Activated CD8-positive, alpha-beta memory T cell treated with anti-CD3 and anti-CD28 coated beads for 1 hour (primary cell): ENCODE measurements at places on chromosomes 1 and 21.

- no peak for DNase-seq
These were observed 600 bp downstream of the CLK2 start for GRCh38 chr1:155272466-155273342.

GRCh38 chr1:246153796-246154212, 353.3 kb downstream of the SMYD3 start:
- no peak for DNase-seq

- DNase-seq, result no peak
These were observed 150.8 kb downstream of the MAST2 start for GRCh38 chr1:45953934-45954847.

GRCh38 chr1:53945183-53945432, 391 bp downstream of the IFT25 start:
- DNase-seq, result no peak

- no peak for DNase-seq
These were observed 21.0 kb upstream of the ATP13A2 start for GRCh38 chr1:17032741-17033140.

- DNase-seq, result no peak
These were observed 8.8 kb downstream of the UBL4B start for GRCh38 chr1:110120960-110121561.

- DNase-seq, result no peak
These were observed 272.6 kb upstream of the FMN2 start for GRCh38 chr1:239819096-239819495.

DNA sequence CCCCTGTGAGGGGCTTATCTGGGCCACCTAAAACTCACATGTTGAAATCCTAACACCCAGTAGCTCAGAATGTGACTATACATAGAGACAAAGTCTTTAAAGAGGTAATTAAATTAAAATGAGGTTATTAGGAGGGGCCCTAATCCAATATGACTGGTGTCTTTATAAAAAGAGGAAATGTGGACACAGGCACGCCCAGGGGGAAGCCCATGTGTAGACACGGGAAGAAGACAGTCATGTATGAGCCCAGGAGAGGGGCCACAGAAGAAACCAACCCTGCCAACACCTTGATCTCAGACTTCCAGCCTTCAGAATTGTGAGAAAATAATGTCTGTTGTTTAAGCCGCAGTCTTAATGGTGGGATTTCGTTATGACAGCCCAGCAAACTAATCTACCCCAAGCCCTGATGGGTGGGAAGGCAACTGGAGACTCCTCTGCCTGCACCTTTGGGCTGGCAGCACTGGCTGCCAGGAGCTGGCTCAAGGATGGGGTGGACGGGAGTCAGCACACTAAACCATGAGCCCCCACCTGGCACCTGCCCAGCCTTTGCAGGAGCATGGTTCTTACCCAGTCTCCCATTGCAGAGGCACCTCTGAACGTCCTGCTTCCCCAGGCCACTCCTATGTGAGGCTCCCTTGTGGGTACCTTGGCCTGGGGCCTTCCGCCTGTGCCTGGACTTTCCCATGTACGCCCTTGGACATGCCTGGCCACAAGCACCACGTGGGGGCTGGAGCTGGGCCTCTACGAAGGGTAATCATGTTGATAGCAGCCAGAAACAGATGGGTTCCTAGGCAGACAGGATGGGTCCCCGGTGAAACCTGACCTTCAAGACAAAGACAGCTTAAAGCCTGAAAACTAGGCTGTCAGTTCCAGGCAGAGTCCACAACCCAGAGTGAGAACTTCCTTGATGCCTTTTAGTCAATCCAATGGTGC, 57.1 kb upstream of the DMRTB1 start:
- DNase-seq, result no peak

DNA sequence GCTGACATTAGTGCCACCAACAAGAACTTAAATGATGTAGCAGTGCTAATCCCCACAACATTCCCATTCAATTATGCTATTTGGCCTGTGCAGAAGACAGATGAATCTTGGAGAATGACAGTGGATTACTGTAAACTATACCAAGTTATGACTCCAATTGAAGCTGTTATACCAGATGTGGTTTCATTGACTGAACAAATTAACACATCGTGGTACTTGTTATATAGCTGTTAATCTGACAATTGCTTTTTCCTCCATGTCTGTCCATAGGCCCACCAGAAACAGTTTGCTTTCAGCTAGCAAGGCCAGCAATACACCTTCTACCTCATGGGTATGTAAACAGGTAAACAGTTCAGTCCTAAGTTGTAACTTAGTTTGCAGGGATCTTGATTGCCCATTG, 101.1 kb downstream of the S1PR1 start:
- no peak for DNase-seq

GRCh38 chr1:163357378-163357777, 35.6 kb downstream of the NUF2 start:
- DNase-seq, result no peak

- no peak for DNase-seq
These were observed 213.5 kb upstream of the PTGFR start for GRCh38 chr1:78277253-78277652.

DNA sequence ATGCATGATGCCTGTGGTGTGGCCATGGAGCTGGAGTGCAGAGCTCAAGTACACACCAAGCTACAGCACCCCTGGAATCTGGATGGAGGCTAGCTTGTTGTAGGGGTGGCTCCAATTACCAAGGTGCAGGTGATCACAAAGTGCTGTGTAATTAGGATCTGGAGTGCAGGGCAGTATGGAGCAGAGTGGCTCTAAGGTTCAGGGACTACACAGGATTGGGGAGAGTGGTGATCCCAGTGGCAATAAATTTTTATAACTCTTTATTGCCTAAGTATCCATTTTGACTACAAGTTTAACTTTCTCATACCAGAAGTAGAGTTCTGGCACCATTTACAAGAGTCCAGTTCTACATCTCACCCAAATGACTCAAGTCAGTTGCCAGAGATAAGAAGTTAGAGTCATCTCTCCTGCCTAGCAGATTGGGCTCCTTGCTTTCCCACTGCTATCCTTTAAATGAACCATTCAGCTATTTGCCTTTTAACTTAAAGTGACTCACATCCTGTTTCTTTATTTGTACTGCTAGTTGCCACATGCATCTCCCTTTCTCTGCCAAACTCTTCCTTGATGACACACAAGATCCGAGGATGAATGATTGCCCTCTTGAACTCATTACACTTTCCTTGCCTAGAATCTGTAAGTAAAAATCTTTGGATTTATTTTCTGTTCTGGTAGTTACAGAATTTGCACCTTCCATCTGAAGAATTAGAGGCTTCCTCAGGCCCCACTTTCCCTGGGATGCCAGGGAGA, 427.2 kb downstream of the KCNT2 start:
- DNase-seq, result no peak

DNA sequence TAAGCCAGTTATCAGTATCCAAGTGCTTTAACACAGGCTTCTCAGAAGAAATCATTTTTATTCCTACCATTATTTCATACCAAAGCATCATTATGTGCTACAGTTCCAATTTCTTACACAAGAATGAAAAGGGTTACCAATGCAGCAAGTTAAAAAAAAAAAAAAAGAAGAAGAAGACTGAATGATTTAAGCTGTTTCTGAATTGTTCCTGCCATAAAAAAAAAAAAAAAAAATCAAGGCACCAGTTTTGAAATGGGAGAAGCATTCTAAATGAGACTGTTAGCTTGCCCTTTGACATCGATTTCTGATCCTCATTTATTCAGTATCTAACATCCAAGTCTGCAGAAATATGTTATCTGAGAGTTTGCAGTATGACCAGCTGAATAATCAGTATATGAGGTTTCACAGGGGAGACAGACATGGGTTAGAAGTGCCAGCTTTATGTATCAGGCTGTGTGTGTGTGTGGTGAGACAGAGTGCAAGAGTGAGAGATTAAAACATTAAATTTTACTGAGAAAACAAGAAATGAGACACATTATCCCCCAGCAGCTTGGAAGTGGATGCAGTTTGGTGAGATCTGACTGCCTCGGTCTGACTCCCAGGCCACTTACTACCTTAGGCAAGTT, 105.8 kb downstream of the COLGALT2 start:
- no peak for DNase-seq

DNA sequence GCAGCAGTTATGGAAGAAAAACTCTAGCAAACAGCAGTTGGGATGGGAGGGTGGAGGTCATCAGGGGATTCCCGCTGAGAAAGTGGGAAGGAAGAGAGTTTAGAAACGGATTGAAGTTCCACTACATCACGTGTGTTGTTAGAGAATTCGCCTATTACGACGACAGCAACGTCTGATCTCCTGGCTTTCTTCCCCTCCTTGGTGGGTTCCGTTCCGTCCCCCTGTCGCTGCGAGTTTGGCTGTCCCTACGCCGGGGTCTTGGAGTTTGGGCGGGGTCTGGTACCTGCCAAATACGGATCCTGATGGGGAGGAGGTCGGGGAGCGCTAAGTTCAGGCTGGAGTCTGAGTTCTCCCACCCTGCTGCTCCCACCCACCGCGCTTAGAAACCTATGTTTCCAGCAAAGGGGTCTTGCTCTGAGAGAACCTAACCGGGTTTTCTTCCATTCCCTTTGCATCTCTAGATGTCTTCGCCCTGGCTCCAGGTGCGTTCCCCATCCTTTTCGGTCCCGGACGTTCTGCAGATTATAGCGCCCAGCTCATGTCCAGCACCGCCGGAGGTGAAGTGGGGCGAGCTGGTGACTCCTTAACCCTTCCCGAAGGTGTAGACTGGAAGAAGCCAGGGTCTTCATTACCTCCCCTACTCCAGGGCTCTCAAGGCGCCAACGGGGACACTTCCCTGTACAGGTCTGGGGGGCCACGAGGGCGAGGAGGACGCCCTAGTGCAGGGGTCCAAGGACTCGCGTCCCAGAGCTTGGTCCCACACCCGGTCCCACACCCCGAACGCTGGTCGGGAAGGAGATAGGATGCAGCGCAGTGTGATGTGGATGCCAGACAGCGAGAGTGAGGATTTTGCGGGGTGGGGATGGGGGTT, 641 bp upstream of the KCNK2 start:
- DNase-seq, result no peak

- DNase-seq, result no peak
These were observed 46.8 kb upstream of the C1orf198 start for GRCh38 chr1:230915078-230915477.

DNA sequence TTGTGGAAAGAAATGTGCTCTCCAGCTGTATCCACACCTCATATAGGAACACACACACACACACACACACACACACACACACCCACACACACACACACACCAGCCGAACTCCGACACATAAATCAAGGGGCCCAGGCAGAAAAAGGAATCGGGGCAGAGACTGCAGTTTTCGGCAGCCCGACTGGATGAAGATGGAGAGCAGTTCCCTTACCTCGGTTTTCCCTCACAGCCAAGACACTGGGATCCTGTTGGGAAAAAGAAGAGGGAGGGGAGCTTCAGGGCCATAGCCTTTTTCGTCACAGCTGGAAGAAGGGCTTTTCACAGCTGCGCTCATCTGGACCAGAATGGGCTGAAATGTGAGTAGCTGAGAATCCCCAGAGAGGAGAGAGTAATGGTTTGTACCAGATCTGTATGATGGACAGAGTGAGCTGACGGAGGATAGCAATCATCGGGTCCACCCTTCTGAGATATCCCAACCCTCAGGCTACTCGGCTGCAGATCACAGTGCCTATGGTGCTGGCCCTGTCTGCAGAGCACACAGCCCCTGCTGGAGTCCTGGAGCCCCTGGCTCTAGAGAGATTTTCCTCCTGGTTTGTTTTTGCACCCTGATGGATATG, 37.7 kb downstream of the PIK3C2B start:
- no peak for DNase-seq

- DNase-seq, result no peak
These were observed 47.6 kb upstream of the RAP1A start for GRCh38 chr1:111571987-111572386.

DNA sequence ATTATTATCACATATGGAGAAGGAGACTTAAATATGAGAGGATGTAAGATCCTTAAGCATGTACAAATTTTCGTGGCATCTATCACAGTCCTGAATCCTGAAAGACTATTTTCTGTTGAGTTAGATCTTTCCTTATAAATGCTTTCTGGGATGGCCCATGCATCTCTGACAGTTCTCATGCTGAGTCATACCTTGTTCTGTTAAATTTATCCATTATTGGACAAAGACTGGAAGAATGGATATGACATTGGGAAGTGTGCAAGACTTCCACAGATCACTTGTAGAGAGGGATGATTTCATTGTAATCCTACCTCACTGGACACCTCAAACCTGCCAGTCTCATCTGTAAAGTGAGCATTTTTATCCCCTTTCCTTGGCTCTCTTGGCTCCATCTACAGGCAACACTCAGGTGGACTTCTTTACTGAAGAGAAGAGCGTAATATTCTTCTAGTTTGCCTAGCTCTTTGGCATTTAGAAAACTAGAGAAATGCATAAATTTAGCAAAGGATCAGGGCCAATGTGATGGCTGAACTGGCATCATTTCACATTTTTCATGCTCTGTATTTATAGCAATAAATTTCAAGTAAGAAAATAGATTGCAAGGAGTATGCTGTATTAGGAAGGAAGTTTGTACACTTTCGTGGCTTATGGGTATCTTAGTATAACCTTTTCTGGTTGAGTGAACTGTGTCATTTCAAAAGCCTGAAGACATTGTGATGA, 128.2 kb downstream of the NFIA start:
- DNase-seq, result no peak

DNA sequence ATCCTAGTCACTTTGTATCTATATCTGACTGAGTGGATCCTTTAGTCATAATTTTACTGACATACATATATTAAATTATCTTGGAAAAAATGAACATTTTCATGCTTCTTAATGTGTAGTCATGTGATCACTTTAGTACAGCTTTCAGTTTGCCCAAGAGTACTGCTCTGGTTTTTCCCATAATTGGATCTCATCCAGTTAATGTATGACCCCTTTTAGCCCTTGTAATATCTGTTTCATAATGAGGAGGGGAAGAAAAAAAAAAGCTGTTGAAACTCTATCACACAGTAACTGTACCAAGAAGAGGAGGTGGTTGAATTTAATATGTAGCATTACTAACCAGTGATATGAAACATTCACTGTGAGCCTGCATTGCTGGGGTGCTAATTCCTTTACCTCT, 328.7 kb downstream of the PTPRC start:
- no peak for DNase-seq

GRCh38 chr1:22868331-22868730, 104.3 kb downstream of the LACTBL1 start:
- no peak for DNase-seq

DNA sequence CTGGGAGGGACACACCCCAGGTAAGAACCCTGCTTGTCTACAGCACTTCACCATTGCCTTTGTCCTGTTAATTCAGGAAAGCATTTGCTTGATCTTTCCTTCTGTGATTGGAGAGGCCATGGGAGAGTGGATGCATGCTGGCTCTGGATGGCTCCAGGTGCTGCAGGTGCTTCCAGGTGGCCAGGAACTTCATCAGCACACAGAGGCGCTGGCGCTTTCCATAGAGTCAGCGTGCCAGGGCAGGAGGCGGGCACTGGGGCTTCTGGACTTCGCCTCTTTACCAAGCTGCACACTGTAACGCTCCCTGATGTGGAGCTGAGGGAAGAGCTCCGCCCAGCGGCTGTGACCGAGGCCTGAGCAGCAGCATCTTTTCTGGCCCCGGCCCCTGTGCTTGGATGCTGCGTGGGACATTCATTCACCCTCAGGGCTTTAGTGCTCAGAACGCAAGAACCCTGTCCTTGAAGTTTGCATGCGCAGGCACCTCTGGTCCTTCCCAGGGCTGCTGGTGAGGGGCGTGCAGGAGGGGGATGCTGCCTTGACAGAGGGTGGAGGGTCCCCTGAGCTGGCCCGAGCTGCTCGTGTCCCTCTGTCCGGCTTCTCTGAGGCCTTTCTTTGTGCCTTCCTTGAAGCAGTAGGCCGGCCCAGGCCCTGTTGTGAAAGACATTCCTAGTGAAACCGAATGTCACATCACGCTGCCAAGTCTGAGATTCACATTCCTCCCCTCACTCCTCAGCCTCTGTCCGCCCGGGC, 1.6 kb upstream of the MX2 start:
- no peak for DNase-seq

GRCh38 chr1:167428395-167428794, 89.9 kb downstream of the CD247 start:
- no peak for DNase-seq
